Ovary (tissue), 10 donors: ENCODE measurements at places on chromosomes 11 and 22. TPM values are rescaled to one million over a fixed set of nuclear protein-coding genes. Genes with fewer than 3 reads are reported as not detected.

Gene SEC14L2
- total RNA-seq: 10.7 TPM

Gene APOA1
- 36.6 TPM for total RNA-seq

Gene DESI1
- 25.5 TPM for total RNA-seq

Gene IL17REL
- not detected for total RNA-seq

GRCh38 chr11:14506532-14506931 lies 6.9 kb upstream of the COPB1 start:
- no peak for DNase-seq
- no peaks in the 10 kb centered on the region for H3K4me1 ChIP-seq
- H3K4me3 ChIP-seq: no peak overlapping the region
- H3K27ac ChIP-seq: no peak overlapping the region
- no peaks in the 10 kb centered on the region for H3K27me3 ChIP-seq

DNA sequence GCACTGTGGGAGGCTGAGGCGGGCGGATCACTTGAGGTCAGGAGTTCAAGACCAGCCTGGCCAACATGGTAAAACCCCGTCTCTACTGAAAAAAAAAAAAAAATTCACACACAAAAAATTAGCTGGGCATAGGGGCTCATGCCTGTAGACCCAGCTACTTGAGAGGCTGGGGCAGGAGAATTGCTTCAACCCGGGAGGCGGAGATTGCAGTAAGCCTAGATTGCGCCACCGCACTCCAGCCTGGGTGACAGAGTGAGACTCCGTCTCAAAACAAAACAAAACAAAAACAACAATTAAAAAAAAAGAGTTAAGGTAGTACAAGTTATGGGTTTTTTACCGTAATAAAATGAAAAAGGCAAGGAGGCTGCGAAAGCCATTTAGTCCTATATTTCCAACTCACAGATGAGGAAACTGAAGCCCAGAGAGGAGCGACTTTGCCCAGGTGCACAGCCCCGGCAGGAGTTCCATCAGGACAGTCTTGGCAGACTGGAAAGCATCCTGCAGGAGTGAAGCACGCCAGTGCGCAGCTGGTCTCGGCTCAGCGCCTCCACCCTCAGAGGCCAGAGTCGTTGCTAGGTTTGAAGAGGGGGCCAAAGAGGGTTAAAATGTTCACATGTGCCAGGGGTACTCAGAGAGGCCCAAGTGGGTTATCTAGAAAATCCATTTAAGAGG lies 3.8 kb upstream of the FADS3 start:
- no peak overlapping the region for H3K4me3 ChIP-seq
- H3K36me3 ChIP-seq: no peaks in the 10 kb centered on the region
- H3K27me3 ChIP-seq: no peaks in the 10 kb centered on the region
- no peak for DNase-seq
- H3K27ac ChIP-seq: no peak overlapping the region

DNA sequence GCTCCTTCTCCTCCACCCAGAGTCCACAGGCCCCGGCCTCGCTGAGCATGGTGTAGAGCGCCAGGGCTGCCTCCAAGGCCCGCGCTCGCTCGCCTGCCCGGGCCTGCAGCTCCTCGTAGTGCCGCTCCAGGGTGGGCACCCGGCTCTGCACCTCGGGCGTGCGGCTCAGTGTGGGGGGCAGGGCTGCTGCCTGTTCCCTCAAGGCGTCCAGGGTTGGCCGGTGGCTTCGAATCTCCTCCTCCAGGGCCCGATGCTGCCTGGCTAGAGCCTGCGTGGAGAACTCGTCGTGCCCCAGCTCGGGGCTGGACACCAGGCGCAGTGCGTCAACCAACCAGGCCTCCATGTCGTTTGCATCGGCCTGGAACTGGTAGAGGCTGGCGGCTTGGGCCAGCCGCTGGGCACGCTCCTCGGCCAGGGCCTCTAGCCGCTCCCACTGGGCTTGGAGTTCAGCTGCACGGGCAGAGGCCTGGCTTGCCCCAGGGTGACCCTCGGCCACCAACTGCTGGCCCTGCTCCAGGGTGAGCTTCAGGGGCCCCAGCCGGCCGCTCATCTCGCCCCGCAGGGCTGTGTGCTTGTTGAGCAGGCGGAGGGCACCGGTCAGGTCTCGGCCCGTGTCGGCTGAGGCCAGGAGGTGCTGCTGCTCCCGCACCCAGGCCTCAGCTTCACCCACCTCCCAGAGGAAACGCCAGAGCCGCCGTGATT lies 24.2 kb downstream of the SPTBN2 start:
- no peaks in the 10 kb centered on the region for H3K36me3 ChIP-seq
- DNase-seq: no peak
- H3K27me3 ChIP-seq: no peaks in the 10 kb centered on the region
- no peaks in the 10 kb centered on the region for H3K4me1 ChIP-seq
- no peak overlapping the region for H3K27ac ChIP-seq

DNA sequence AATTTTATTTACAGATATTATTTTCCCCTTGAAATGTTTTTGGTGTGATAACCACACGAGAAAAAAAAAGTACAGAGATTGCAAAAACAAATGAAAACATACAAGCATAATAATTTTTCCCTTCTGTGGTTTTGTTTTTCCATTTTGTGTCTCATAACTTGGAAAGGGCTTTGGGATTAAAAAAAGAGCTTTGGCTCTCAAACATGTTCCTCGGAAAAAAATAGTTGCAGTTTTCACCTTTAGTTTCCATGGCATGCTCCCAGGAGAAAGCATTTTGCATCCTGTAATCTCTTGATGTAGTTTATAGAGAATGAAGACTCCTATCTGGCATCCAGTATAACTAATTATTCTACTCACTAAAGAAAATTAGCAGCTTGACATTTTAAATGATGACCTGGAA lies 362.1 kb upstream of the PDGFD start:
- DNase-seq: no peak
- H3K27me3 ChIP-seq: no peaks in the 10 kb centered on the region
- H3K4me1 ChIP-seq: peaks cover 14% of the 10 kb centered on the region
- H3K4me3 ChIP-seq: no peak overlapping the region
- no peak overlapping the region for H3K27ac ChIP-seq

DNA sequence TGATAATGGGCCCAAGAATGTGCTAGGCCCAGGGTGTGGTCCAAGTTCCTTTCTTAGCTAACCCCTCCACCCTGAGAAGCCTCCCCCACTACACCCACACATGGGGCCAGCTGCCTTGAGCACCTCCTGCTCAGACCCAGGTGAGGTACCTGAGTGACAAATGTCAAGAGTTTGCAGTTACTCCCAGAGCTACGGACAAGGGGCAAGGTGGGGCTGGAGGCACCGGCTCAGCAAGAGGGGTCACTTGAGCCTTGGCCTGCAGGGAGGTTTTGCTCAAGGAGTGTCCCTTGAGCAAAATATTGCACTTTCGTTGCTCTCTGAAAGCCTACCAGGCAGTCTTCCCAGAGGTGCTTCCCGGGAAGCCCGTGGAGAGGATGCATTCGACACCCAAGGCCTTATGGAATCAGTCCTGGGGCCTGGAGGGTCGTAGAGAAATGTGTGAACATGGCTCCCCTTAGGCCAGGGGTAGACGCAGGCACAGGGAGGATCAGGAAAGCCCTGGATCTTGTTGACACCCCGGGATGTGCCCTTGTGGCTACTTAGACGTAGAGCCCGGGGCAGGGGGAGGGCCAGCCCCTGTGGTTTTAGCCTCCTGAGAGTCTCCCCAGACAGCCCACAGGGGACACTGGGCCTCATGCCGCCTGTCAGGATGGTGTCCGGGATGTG lies 114.2 kb downstream of the KCNQ1 start:
- no peaks in the 10 kb centered on the region for H3K36me3 ChIP-seq
- H3K27me3 ChIP-seq: no peaks in the 10 kb centered on the region
- H3K4me3 ChIP-seq: no peak overlapping the region
- no peaks in the 10 kb centered on the region for H3K4me1 ChIP-seq
- no peak for DNase-seq
- no peak overlapping the region for H3K27ac ChIP-seq

DNA sequence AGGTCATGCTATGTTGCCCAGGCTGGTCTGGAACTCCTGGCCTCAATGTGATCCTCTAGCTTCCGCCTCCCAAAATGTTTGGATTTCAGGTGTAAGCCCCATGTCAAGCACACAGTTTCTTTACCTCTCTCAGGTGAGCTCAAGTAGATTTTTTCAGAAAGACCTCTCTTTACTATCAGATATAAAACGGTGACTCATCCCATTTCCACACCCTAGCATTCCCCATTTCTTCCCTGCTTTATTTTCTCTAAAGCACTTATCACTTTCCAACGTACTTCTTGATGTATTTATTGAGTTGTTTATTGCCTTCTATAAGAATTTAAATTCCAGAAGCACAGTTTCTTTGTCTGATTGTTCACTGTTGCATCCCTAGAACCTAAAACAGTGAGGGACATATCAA lies 3.7 kb downstream of the TSG101 start:
- no peak overlapping the region for H3K27ac ChIP-seq
- H3K27me3 ChIP-seq: no peaks in the 10 kb centered on the region
- H3K4me3 ChIP-seq: no peak overlapping the region
- peaks cover 8% of the 10 kb centered on the region for H3K4me1 ChIP-seq

- H3K4me3 ChIP-seq: no peak overlapping the region
- no peaks in the 10 kb centered on the region for H3K36me3 ChIP-seq
- no peak overlapping the region for H3K27ac ChIP-seq
- no peaks in the 10 kb centered on the region for H3K4me1 ChIP-seq
- no peak for DNase-seq
Observed at GRCh38 chr11:131704682-131705081, 334.3 kb downstream of the NTM start.

DNA sequence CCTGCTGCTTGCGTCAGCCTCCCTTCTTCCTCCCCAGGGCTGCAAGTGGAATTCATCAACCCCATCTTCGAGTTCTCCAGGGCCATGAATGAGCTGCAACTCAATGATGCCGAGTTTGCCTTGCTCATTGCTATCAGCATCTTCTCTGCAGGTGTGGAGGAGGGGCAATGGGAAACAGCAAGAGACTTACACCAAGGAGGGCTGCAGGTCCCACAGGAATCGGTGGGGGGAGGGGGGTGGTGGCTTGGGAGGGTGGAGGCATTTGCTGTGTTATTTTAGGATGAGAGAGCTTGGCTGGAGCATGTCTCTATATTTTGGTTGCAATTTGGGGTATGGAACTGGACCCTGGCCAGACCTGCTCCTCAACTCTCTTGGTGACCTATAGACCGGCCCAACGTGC lies 2.1 kb upstream of the MADD start:
- no peaks in the 10 kb centered on the region for H3K27me3 ChIP-seq
- no peak overlapping the region for H3K4me3 ChIP-seq
- no peaks in the 10 kb centered on the region for H3K36me3 ChIP-seq
- H3K27ac ChIP-seq: no peak overlapping the region

DNA sequence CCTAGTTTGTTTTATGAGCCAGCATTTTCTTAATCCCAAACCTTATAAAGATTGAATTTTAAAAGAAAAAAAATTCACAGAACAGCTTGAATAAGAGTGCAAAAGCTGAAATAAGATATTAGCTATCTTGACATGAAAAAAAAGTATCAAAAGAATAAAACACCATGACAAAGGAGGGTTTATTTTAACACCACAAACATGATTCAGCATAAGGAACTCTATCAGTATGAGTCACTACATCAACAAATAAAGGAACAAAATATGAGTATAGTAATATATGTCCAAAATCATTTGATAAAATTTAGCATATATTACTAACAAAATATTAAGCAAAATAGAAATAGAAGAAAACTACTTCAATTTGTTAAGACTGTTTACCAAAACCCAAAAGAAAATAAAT lies 9.6 kb upstream of the LMO1 start:
- no peaks in the 10 kb centered on the region for H3K27me3 ChIP-seq
- no peak overlapping the region for H3K4me3 ChIP-seq
- H3K27ac ChIP-seq: no peak overlapping the region
- DNase-seq: no peak
- no peaks in the 10 kb centered on the region for H3K36me3 ChIP-seq
- H3K4me1 ChIP-seq: no peaks in the 10 kb centered on the region

GRCh38 chr11:128759597-128759996 lies 65.7 kb downstream of the FLI1 start:
- H3K4me1 ChIP-seq: no peaks in the 10 kb centered on the region
- H3K36me3 ChIP-seq: no peaks in the 10 kb centered on the region
- H3K4me3 ChIP-seq: no peak overlapping the region
- no peak overlapping the region for H3K27ac ChIP-seq
- DNase-seq: no peak
- no peaks in the 10 kb centered on the region for H3K27me3 ChIP-seq

- H3K4me1 ChIP-seq: no peaks in the 10 kb centered on the region
- H3K27ac ChIP-seq: no peak overlapping the region
- no peaks in the 10 kb centered on the region for H3K36me3 ChIP-seq
- H3K4me3 ChIP-seq: no peak overlapping the region
- peak; percentile 68 for DNase-seq
Observed at GRCh38 chr11:121780971-121781370, 328.2 kb upstream of the SORL1-AS1 start.

- DNase-seq: no peak
- no peak overlapping the region for H3K27ac ChIP-seq
- no peak overlapping the region for H3K4me3 ChIP-seq
- peaks cover 5% of the 10 kb centered on the region for H3K4me1 ChIP-seq
- H3K36me3 ChIP-seq: no peaks in the 10 kb centered on the region
Observed at GRCh38 chr11:88402784-88403183, 65.2 kb upstream of the CTSC start.
